ENCODE measurements at places on chromosomes 7 and 10.

- DNase-seq = no peak
Observed at GRCh38 chr10:64080071-64080470, 558.9 kb downstream of the REEP3 start.

DNA sequence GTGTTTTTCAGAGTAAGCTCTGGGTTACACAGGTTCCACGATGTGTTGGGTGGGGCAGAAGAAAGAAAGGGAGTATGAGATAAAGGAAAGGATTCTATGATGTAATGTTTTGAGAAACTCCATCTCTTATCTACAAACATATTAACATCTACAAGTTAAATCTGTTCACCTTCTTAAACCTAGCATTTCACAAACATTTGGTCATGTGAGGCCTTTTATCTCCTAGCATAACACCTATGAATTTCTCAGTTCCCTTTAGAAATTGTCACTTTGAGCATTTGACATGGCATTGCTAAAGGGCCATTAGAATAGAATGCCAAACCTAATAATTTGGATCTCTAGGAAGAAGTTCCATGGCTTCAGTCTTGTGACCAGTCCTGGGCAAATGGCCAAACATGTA is 217.1 kb upstream of the AOAH start:
- DNase-seq = no peak

DNA sequence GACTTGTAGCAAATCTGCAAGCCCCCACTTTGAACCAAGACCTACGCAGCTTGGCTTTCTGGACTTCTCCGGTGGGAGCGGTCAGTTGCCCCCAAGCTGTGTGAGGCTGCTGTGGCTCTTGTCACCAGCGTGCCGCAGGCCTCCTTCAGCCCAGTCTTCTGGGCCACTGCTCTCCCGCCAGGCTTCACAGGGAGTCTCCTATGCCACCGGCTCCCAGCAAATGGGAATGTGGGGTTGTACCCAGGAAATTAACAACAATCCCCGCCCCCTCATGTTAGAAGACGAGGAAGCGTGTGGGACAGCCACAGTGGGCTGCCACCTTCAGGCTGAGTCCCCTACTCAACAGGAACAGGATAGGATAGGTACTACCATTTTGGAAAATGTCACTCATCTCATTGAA is 4.2 kb downstream of the WDR86 start:
- DNase-seq = no peak

DNA sequence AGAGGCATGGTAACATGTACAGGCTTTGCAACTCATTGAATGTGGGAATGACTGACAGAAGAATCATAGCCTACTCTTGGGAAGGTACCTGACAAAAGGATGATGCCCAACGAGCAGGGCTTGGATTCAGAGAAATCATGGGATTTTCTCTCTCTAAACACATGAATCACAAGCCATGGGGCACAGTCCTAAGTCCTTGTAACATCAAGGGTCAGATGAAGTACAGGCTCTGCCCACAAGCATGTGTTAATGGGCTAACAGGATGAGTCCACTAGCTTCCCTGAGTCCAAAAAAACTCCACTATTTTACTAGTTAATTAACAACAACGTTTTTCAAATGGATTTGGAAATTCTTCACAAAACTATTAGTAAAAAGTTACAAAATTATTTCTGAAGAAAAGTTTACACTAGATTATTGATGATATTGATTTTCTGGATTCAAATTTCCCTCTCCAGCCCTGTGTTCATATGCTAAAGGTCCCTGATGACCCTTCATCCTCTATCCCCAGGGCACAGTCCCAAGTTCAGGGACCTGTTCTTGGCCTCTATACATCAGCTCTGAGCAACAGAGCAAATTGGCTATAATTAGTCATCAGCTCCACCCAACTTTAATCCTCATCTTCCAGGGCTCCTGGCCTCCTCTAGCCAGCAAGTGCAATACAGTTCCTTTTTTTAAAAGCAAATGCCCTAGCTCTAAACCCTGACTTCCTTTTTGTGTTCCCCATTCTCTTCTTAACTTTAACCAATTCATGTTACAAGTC is 99.8 kb downstream of the GSAP start:
- no peak for DNase-seq

- no peak for DNase-seq
Observed at GRCh38 chr10:70732569-70732968, 52.6 kb downstream of the TBATA start.

DNA sequence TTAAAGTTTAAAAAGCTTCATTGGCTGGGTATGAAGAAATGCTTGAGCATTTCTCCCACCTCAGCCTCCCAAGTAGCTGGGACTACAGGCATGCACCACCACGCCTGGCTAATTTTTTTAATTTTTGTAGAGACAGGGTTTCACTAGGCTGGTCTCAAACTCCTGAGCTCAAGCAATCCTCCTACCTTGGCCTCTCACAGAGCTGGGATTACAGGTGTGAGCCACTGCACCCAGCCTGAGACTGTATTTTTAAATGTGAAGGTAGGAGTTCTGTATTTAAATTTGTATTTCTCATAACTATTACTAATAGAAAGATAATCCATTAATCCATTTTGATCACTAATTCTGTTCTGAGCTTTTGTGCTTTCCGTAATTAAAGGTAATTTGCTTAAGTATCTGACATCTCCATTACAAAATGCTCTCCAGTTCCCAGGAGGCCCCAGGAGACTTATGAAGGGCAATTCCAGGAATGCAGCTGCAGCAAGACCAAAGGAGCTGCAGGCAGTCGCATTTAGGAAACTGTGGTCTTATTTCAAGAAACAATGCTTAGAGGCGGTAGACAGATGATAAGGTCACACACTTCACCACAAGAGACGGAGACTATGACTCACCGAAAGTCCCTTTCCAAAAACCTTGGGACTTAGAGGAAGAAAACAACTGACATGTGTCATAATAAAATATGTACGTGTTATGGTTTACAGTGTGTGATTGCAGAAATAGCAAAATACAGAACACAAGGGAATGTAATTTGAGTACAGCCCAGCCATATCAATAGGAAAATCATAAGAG is 23.3 kb downstream of the YAE1 start:
- no peak for DNase-seq

DNA sequence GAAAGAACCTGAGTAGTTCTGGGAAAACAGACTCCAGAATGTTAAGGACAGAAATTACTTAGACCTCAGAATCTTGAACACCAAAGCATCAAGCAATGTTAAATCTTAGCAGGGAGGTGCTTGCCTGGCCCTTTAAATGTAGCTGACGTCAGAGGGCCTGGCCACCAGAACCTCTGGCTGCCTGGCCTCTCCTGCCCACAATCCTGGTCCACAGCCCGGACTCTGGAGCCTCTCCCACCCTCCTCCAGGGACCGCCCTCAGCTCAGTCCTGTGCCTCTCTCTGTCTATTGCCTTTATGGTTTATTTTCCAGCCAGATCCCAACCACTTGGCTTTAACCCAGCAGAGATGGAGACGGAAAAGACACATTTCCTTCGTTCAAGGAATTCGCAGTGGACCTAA is 42.2 kb upstream of the EGR2 start:
- DNase-seq = no peak

GRCh38 chr10:5081091-5081490 is 13.1 kb upstream of the AKR1C3 start:
- DNase-seq = no peak

DNA sequence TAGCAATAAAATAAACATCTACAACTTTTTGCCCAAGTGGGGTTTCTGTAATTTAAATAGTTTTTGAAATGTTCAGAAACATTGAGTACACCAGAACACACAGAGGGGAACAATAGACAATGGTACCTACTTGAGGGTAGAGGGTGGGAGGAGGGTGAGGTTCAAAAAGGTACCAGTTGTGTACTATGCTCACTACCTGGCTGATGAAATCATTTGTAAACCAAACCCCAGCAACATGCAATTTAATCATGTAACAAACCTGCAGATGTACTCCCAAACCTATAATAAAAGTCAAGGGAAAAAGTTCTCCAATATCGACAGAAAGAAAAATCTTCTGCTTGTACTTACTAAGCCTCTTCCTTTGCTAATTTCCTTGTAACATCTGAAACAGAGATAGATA is 4.2 kb upstream of the TES start:
- DNase-seq = no peak

DNA sequence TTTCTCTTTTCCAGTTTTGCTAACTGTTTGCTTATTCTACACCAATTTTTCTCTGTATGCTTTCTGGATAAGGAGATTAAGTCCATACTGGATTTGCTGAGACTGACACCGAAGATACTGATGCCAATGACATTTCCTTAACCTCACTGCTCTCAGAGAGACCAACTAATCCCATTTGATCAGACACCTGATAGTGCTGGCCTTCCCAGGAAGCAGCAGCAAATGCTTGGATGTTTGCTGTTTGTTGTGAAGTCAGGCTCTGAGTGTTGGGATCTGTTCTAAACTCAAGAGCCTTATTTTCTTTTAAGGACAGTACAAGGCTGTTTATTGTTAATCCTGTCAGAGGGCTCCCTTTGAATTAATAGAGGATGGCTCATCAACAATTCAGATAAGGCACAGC is 143.3 kb downstream of the ANK3 start:
- no peak for DNase-seq

DNA sequence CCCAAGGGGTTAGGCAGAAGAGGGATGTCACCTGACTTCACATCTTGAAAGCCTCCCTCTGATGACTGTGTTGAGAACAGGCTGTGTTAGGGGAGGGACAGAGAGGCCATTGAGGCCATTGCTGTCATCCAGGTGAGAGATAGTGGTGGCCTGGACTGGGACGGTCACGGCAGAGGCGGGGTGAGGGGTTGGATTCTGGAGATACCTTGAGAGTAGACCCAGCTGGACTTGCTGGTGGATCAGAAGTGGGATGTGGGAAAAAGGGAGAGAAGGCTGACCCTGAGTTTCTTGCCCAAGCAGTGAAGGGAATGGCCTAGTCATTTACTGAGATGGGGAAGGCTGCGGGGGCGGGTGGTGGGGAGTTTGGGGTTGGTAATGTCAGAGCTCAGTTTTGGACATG is 13.6 kb downstream of the MTURN start:
- no peak for DNase-seq

DNA sequence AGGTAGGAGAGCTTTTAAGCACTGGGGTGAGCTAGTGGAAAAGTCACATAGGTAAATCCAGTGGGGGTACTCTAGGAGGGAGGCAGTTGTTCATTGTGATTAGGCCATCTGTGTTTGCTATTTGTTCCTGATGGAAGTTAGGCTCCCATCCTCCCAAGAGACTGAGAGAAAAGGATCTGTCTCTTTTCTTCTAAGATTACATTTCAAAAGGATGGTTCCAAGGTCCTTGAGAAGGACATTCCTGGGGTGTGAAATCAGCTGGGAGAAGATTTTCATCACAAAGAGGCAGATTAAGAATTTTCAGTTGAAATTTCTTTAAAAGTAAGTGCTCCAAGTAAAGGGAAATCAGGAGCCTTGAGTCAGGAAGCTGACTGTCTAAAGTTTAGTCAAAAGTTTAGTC is 210.8 kb upstream of the CSTF2T start:
- DNase-seq = no peak

GRCh38 chr10:93600446-93601145 is 439 bp downstream of the RBP4 start:
- DNase-seq = no peak

DNA sequence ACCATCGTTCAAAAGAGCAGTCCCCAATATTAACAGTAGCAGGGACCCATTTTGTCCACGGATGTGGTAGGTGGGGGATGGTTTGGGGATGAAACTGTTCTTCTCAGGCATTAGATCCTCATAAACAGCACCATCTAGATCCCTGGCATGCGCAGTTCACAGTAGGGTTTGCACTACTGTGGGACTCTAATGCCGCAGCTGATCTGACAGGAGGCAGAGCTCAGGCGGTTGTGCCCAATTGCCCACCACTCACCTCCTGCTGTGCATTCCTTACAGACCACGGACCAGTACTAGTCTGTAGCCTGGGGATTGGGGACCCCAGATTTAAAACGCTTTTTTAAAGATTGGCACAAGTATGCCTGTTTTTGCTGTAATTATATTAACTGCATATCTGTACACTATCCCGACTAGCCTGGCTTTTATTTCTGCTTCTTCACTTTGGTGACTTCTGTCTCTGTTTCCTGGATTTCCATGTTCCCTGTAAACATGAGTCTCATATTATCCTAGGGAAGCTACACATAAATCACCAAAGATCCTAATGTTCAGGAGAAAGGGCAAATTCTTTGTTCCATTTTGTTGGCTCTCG is 163.3 kb upstream of the AKR1E2 start:
- no peak for DNase-seq

DNA sequence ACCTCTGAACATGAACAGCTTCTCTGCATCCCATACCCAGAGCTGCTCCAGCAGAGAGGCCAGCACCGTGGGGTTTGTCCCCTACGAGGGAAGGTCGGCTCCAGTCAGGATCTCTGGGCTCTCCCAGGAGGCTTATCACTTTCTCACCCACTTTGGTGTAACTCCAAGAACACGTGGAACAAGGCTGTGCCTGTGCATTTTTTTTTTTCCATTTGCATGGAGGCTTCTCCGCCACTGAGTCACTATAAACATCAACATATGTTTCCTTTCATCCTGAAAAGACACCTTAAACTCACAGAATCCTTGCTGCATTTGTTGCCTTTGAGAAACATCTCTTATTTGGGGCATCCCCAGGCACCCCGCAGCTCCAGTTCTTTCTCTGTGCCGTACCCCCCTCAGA is 29.4 kb upstream of the ECHDC3 start:
- no peak for DNase-seq

DNA sequence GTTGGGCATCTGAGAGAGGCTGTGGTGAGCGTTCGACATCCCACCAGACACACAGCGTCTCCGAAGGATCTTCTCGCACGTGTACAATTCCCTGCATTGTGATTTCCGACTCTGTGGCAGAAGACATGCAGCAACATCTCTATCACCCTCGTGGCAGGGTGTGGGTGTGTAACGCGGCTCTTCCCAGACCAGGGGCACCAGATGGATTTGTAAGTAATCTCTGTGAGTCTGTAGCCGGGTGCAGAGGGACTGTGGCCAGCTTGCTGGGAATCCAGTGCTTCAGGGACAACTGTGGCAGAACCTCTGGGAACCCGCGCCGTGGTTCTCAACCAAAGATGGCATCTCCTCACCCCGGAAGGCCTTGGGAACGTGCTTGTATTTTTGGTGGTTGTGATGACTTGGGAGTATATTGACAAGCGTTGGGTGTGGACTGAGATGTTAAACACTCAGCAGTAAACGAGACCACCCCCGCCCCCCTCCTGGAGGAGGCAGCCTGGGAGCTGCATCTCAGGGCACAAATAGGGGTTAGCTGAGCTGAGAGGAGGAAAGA is 21.2 kb downstream of the FOXL3 start:
- DNase-seq = no peak

DNA sequence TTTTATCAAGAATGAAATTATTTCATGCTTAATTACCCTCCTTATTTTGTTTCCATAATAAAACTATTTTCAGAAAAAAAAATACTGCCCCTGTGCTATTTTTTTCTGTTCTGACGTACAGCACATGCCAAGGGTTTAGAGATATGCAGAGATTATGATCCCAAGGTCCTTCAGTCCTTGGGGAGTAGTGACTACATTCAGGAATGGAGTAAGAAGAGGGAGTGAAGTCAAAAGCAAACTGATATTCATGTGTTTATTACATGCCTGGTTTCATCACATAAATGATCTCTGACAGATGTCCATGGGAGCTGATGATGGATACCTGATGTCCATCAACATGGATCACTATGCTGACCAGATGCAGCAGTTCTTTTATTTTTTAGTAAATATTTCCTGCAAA is 17.2 kb downstream of the AKAP9 start:
- no peak for DNase-seq

All from Panc1 (cell line).